Stimulated activated CD8-positive, alpha-beta memory T cell treated with anti-CD3 and anti-CD28 coated beads, Interleukin-7, amount 100 ng/mL, for 48 hours (primary cell): ENCODE measurements at places on chromosomes 4 and X.

DNA sequence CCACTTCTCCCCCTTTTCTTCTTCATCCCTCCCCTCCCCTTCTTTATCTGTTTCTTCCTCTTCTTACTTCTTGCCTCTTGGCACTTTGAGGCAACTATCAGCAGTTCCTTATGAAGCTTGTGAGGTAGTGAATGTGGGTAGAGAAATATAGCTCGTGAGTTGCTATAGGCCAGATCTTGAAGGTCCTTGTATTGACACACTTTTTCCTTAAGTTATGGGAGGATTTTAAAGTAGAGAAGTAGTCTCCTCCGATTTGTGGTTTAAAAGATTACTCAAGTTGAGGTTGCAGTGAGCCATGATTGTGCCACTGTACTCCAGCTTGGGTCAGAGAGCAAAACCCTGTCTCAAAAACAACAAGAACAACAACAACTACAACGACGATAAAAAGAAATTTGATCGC, 3.4 kb upstream of the RRAGB start:
- no peak for DNase-seq

DNA sequence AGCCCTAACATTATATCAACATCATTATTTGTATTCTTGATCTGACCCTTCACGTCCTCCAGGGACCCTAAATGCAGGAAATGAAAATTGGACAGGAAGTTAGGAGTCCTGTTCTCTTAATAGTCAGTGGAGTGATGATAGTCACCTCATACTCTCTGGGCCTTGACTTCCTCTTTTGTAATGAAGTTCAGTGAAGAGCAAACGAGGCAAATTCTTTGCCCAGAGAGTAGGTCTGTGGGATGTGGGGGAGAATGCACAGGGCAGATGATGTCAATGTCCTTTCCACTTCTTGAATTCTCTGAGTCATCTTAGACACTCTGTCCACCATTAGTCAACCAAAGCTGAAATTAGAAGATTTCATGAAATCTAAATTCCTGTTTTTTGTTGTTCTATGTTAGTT, 17.1 kb upstream of the GPRIN3 start:
- DNase-seq, result no peak

GRCh38 chr4:38177641-38178391, 217.6 kb downstream of the PTTG2 start:
- DNase-seq, result no peak

DNA sequence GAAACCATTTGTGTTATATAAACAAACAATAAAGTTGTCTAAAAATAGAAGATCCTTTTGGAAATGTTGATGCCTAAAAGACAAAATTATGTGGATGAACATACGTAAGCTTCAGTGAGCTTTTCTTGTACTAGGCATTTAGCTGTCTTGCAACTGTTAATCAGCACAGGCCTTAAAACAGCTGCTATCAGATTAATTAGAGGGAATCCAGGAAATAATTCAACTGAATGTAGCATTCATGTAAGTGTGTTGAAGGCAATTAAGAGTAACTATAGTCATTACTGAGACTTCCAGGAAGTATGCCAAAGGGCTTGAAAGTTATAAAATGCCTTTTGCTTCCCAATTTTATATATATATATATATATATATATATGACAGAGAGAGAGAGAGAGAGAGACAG, 248.7 kb downstream of the IL1RAPL1 start:
- no peak for DNase-seq

GRCh38 chr4:182765987-182766856, 151.0 kb downstream of the DCTD start:
- no peak for DNase-seq

GRCh38 chr4:157079441-157079840, 3.5 kb downstream of the GLRB start:
- no peak for DNase-seq

DNA sequence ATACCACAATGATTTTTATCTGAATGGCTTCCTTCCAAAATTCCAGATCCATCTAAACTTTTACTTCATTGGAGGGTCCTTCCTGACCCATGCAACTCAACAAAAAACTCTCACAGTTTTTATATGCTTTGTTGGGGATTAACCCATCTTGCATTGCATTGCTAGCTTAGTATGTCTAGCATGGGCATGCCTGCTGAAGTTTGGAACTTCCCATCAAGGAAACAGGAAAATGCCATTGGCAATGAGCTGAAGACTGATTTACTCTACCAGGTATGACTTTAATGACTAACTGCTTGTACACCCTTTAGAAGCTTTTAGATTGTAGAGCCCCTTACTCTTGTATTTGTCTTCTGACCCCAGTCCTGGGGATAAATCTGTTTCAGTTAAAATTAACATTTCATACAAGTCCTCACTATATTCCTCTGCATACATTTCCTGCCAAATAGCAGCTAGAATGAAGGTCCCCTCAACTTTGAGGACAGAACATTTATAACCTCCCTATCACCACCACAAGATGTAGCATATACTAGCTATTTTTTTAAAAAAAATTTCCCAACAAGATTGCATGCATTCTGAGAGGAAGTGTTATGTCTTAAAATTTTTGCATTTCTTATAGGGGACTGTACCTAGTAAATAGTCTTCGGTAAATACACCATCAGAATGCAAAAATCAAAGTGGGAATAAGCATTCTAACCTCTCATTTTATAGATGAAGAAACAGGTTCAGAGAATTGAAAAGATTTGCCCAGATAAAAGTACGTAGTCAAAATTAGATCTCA, 52.5 kb upstream of the ATXN3L start:
- no peak for DNase-seq

GRCh38 chr4:53101191-53101581, 239.1 kb downstream of the RASL11B start:
- DNase-seq, result no peak

DNA sequence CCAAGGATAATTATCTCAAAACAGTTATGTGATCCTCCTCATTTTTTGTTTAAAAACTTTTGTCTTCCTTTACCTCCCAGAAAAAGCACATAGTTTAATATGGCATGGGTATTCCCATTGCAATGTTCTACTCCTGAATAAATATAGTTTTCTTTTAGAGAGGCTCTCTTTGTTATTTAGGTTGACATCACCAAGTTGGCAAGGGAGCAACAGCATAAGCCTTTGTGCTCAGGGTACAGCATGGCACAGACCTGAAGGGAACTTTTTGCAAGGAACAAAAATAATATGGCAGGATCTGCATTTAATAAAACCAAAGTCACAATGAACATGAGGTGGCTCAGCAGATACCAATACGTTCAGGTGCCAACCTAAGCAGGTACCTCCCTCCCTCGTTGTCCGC, 47.1 kb upstream of the NPY2R start:
- no peak for DNase-seq

GRCh38 chrX:28969126-28969525, 381.9 kb downstream of the IL1RAPL1 start:
- DNase-seq, result no peak

- no peak for DNase-seq
These were observed 16.1 kb downstream of the HADH start for GRCh38 chr4:108005807-108006206.

GRCh38 chr4:185520119-185520518, 15.2 kb downstream of the PDLIM3 start:
- DNase-seq, result no peak

DNA sequence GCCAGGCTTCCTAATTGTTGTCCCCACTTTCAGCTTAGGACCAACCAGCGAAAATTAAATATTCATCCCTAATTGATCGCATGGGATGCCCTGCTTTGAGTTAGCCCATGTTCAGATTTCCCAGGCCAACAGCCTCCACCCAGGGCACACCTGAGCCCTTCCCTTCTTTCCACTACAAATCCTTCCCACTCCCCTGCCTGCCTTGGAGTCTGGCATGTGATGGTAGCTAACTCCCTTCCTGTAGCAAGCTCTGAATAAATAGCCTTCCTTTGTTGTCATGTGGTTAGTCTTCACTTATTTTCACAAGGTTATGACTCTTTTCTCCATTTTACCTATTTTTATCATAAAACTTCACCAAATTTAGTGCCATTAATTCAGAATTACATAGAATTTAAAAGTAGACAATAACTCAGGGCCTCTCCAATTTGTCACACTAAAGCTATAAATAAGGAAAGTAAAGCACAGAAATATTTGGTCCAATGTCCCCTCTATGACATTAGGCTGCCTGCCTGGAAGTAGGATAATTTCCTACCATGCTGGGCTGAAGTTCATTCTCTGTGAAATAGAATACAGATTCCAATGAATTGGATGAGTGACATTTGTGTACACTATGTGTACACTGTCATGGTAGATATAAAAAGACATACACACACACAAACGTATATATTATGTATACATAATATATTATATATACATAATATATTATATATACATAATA, 166.4 kb upstream of the CPEB2 start:
- DNase-seq, result no peak

- no peak for DNase-seq
These were observed 3.1 kb upstream of the HS6ST2 start for GRCh38 chrX:132961511-132961910.

DNA sequence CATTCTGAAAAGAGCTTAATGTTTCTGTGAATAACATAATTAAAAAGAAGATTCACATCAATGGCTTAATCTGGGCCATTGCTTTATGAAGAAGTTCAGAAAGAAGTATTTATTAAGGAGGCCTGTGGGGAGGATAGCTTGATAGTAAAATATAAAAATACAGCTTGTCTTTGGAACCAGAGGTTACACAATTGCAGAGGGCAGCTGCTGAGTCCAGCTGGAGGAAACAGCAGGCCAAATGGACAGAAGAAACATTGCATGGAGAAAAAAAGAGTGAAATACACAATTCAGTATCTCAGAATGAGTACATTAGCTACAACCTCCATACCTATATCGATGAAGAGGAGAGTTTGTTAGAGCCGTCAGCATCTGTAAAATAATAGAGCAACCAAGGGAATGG, 148.0 kb upstream of the NPY2R start:
- no peak for DNase-seq

- DNase-seq, result no peak
These were observed 459.1 kb downstream of the FSTL5 start for GRCh38 chr4:161704653-161705052.

DNA sequence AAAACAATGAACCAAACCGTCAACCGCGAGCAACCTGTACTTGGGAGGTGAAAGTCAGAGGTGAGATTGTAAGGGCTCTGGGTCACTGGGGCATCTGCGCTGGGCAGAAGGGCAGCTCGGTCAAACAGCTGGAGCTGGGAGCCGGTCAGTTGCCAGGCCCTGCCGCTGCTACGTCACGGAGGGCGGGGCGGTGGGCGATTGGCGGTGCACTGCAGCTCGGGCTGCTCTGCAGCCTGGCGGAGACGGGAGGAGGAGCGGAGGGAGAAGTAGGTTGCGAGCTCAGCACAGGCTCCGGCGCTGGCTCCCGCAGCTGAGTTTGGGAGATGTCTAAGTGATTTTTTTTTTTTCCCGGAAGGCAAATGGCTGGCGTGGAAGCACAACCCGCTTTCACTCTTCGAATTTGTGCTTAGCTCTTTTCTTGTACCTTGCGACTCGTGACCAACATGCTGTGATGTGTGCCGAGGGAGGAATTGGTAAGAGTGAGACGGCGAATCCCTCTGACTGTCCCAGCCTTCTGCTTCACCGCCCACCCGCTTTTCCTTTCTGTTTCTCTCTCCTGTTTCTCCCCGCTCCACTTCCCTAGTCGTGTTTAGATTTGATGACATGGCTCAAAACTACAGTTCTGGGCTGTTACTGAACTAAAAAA, at the start of gene ATP10D:
Gene ATP10D, plus strand, starts transcription at position 229 of the 646 bp plus-strand sequence. CDS start 27,266 bp downstream, outside the sequence.
- peak; percentile 64 for DNase-seq

DNA sequence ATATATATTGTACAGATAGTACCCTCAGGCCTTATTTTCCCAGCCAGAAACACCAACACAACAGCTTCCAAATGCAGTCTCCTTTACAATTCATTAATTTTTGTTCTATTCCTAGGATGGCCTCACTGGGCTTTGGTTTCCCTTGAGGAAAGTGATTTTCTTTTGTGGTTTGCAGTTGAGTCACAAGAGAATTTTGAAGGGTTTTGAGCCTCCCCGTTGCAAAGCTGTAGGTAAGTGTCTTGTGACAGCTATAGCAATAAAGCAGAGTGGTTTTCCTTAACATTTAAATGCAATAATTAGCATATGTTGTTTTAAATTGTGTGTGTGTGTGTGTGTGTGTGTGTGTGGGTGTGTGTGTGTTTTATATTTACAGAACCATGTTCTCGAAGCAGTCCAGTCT, 54.1 kb upstream of the WDR17 start:
- no peak for DNase-seq

DNA sequence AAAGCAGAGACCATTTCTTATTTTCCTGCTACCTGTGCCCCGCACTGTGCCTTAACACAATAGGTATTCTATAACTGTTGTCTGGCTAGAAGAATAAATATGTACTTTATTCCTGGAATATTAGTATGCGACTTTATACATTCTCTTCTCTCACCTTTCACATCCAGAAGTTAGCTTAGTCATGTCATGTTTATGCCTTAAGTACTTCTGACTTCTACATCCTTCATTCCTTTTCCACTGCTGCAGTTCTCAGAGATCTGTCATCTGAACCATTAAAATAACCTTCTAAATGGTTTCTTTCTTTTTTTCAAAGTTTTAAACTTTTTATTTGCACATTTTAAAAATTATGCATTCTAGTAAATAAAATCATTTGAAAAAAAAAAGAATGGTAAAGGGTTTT, 34.4 kb downstream of the KIF4A start:
- DNase-seq, result no peak

GRCh38 chr4:71151054-71151453, 157.6 kb downstream of the DCK start:
- DNase-seq, result no peak

DNA sequence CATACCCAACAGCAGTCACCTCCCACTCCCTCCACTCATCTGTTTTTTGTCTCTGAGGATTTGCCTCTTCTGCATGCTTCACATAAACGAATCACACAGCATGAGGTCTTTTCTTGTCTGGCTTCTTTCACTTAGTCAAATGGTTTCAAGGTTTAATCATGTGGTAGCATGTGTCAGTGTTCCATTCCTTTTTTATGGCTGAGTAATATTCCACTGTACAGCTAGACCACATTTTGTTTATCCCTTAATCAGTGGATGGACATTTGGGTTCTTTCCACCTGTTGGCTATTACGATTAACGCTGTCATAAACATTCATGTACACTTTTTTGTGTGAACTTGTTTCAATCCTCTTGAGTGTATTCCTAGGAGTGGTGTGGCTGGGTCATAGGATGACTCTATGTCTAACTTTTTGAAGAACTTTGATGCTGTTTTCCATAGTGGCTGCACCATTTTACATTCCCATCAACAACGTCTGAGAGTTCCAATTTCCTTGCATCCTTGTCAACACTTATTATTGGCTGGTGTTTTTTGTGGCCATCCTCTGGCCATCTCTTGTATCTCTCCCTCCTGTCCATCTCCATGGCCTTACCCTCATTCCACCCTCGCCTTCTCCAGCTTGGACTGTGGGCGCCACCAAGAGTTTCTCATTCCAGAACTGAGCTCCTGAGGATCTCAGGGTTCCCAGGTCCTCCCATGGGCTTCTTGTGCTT, 12.4 kb upstream of the NSG1 start:
- no peak for DNase-seq

DNA sequence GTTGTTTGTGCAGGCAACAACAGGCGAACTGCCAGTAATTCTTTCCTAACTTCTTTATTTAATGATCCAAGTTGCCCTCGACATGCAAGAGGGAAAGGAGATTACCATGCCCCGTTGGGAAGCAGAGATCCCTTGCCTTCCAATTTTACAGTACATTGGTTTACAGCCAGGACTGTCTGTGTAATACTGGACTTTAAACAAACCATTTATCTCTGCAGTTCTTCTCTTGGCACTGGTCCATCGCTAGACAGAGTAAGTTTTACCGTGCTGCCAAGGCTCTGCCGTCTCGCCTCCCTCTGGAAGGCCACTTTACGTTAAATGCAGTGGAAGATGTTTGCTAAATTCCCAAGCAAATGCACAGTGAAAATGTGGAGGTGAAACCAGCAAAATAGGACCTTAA, 660.3 kb upstream of the PRKX start:
- no peak for DNase-seq
